ENCODE measurements at places on chromosomes 7 and 10.
A peak's percentile ranks its signal among the peaks of the same experiment; 100 is the strongest.

- no peak for DNase-seq
Measured at GRCh38 chr7:24896031-24896501, 83.9 kb downstream of the OSBPL3 start.

DNA sequence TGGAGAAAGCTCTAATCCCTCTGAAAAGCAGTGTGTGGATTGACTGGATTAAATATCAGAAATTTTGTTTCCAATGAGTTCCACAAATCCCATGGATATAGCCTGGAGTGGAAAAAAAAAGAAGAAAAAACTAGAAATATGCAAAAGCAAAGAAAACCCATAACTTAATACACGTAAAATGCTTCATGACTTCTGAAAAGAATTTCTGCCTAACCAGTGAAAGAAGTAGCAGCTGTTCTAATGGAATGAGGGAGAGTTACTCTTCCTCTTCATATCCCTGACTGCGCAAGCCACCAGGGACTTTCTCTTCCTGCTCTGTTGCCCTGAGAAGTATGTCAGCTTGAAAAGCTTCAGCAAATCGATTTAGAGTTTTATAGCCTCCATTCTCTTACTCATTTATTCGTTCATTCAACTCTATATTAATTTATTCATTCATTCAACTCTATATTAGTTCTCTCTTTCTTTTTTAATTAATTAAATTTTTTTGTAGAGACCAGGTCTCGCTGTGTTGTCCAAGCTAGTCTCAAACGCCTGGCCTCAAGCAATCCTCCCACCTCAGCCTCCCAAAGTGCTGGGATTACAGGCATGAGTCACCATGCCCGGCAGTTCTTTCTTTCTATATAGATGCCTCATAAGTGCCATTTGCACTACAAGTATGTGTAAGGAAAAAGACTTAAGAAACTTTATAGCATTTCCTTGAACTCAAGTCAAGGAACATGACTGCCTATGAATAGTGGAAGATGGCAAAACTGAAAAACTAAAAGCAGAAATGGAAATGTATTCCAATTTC lies 447.3 kb upstream of the NRP1 start:
- DNase-seq, result no peak

DNA sequence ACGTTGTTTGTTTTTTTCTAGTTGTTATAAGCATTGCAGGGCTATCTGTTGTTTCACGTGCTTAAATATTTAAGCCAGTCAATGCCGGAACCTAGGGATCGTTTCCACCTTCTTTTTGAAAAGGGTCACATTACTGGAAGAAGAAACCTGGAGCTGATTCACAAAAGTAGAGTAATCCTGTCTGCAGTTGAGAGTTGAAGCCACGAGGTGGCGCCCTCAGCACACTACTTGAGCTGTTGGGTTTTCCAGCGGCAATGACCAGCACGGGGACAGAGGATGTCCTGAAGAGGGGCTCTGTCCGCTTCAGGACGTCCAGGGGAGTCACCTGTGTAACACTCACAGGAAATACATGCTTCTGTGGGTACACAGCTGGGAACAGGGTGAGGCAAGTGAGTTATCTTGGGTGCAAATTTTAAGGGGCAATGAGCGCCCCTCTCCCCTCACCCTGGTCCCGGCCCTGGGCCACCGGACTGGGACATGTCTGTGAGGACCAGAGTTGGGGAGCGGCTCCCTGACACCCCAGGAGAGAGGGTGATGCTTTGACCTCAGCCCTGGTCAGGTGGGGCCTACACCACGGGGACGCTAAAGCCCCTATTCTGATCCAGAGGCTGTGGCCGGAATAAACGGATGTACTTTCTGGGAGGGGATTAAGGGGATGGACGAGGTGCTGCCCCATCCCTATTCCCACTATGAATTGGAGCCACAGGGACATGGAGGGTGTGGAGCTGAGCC lies 26.3 kb upstream of the WDFY4 start:
- DNase-seq, result peak; percentile 35

- DNase-seq, result no peak
Measured at GRCh38 chr10:70659306-70659705, 13.0 kb upstream of the ADAMTS14 start.

DNA sequence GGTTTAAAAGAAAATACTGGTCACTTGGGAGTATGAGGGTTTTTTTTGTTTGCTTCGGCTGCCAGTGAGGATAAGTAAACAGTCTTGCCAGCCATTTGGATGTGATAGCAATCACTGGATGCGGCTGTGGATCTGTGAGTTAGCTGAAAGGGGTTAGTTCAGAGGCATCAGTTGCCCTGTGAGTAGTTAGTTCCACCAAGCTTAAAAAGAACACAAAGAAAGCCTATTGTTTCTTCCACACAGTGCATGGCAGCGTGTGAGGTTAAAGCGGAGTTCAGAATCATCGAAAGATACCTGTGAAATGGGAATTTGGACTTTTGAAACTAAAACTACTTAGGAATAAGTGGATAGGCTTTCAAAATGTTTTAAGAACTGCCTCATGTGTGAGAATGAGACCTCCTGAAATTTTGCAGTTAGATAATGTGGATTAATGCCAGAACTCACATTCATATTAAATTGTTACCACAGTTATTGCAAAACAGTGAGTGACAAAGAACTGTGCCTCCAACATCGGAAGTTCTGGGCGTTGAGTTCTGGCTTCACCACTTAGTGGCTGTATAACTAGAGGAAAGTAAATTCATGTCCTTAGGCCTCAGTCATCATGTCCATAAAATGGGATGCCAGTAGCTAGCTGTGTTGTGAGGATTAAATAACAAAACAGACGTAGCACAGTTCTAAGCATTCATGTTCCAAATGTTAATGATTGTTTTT lies 31.3 kb downstream of the KIAA1217 start:
- no peak for DNase-seq

- no peak for DNase-seq
Measured at GRCh38 chr10:110115784-110116520, 91.5 kb upstream of the MXI1 start.

GRCh38 chr10:4981722-4982471 lies 18.7 kb downstream of the AKR1C1 start:
- no peak for DNase-seq

DNA sequence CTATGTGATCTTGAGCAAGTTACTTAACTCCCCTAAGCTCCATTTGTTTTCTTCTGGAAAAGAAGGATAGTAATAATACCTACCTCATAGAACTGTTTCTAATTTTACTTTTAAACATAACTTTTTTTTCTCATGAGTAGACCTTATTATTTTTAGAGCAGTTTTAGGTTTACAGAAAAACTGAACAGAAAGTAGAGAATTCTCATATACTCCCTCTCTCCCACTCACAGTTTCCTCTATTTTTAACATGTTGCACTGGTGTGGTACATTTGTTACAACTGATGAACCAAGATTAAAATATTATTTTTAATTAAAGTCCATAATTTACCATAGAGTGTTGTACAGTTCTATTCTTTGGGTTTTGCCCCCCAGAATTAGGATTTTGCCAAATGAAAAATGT lies 221.3 kb upstream of the CSTF2T start:
- no peak for DNase-seq

- DNase-seq, result no peak
Measured at GRCh38 chr10:88831709-88832108, 19.9 kb downstream of the ANKRD22 start.

DNA sequence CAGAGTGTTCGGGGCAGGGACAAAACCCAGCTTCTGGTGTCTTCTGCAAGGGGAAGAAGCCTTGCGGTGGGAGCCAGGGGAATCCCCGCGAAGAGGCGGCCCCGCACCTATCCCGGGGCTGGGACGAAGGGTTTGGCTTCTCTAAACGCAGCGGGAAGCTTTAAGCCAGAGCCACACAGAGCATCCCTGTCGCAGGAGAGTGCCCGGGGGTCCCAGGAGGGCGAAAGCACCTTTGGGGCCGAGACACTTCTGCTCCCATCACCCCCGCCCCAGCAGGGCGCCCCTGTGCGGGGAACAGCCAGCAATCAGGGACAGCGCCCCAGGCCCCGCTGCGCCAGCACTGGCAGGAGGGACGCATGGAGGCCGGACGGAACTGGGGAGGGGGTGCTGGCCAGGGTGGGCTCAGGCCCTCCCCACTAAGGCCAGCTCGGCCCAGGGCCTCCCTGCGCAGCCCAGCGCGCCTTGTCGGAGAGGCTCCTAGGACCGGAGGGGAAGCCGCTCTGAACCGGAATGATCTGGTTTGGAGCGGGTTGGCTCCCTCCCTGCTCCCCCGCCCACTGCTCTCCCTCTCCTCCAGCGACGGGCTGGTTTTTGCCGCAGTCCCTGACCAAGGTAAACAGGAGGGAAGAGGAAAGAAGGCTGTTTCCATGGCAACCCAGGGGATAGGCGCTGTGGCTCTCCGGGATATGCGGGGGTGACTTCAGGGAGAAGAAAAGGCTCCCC lies 63.9 kb downstream of the TMEM209 start:
- DNase-seq, result no peak
